Stimulated activated CD4-positive, alpha-beta T cell treated with anti-CD3 and anti-CD28 coated beads, Interleukin-15, amount 100 ng/mL, for 24 hours (primary cell): ENCODE measurements at places on chromosomes 12 and 14.

DNA sequence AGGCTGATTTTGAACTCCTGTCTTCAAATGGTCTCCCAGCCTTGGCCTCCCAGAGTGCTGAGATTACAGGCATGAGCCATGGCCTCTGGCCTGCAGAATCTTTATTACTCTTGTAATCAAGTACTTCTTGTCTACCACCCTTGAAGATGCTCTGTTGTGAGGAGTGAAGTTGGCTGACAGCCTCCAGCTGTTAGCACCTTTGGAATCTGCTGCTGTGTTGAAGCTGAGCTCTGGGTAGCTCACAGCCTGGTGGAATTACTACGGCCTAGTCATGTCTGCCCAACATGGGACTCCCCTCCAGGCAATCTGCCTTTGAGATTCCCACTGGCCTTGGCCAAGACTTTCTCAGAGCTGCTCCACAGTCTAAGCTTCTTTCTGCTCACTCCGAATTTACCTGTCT lies 5.8 kb upstream of the C12orf75 start:
- no peak for DNase-seq

DNA sequence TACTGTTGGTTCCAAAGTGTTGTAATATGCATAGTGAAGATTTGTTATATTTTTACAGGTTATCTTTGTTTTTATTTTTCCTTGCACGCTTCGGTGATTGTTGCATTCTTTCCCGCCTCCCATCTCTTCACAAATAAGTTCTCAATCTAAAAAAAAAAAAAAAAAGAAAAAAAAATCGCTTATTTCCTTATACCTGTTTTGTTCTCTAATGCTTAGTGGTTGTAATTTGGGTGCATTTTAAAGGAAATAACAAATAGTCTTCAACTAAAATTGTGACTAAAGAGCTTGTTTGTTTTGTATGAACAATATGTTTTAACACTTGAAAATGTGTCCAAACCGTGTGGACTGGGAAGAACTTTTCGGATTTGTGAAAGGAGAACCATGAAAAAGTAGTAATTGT lies 1.5 kb downstream of the CAND1 start:
- no peak for DNase-seq

- DNase-seq = no peak
Observed at GRCh38 chr12:54879150-54879549, 24.8 kb downstream of the MUCL1 start.

DNA sequence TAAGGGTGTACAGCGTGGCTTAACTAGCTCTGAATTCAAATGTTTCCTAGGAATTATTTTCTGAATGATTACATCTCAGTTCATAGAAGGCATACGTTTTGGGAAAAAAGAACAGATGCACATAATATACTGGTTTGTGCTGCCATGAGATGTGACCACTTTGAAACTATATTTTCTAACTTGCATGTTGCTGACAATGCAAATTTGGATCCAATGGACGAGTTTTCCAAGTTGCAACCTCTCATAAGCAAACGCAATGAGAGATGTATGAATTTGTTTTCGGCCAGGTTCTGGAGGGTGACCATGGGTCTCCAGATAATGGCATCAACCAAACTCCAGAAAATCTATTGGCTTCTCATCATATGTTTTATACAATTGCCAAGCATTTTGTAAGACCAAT lies 1445.4 kb downstream of the AACS start:
- no peak for DNase-seq

GRCh38 chr12:120598674-120599463 lies 17.7 kb upstream of the POP5 start:
- DNase-seq = no peak

DNA sequence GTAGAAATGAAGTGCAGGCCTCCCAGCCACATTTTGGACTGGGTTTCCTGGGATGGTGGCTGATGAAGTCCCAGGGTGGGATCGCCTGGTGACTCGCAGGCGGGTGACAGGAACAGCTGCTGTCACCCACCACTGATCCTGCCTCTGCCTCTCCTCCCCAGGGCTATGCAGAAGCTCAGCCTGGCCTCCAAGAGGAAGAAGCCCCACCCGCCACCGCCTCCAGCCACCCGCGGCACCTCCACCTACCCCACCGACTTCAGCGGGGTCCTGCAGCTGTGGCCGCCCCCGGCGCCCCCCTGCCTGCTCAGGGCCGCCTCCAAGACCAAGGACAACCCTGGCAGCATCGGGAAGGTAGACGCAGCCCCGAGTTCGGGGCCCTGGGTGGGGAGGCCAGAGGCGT lies 28.3 kb downstream of the KIF26A start:
- no peak for DNase-seq

DNA sequence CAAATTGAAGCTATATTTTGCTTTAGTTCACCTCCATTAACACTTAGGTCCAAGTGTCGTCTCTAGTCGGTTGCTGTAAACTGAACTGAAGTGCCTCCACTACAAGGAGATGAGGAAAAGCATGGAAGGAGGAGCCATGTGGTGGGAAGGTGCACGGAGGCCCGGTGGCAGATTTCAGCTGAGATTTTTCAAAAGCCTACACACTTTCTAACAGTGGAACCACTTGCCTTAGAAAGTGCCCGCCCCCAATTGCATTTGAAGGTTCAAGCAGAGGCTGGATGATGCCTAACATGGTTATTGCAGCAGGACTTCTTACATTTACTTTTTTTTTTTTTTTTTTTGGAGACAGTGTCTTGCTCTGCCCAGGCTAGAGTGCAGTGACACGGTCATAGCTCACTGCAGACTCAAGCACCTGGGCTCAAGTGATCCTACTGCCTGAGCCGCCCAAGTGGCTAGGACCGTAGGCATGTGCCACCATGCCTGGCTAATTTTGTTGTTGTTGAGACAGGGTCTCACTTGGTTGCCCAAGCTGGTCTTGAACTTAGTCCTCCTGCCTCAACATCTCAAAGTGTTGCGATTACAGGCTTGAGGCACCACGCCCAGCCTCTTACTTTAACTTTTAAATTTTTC lies 27.6 kb downstream of the EML1 start:
- no peak for DNase-seq

DNA sequence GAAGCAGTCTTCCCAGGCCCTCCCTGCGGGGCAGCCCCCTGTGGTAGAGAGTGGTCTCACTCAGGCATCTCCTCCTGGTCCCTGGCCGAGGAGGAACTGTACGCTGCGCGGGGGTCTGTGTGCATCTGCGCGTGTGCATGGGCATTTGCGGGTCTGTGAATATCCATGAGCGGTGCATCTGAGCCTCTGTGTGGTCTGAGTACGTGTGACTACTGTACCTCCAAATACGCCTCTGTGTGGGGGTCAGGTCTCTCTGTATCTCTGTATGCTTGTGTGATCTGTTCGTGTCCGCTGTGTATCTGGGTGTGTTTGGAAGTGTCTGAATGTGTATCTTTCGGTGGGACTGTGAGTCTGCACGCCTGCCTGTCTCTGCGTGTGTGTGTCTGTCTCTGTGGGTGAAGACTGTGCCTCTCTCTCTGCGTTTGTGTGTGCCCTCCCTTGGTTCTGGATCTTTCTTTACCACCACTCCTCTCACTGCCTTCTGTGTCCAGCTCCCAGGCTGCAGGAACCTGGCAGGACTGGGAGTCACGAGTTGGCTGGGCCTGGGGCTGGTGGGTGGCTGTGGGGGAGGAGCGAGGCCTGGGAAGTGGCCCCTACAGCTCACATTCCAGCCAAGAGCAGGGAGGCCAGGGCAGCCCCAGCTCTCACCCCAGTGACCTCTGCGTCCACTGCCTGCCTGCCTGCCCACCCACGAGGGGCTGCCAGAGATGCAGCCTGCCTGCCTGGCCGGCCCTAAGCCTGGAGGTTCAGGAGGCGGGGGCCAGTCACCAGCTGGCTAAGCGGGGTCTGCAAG lies 1.1 kb upstream of the PGF start:
- no peak for DNase-seq

DNA sequence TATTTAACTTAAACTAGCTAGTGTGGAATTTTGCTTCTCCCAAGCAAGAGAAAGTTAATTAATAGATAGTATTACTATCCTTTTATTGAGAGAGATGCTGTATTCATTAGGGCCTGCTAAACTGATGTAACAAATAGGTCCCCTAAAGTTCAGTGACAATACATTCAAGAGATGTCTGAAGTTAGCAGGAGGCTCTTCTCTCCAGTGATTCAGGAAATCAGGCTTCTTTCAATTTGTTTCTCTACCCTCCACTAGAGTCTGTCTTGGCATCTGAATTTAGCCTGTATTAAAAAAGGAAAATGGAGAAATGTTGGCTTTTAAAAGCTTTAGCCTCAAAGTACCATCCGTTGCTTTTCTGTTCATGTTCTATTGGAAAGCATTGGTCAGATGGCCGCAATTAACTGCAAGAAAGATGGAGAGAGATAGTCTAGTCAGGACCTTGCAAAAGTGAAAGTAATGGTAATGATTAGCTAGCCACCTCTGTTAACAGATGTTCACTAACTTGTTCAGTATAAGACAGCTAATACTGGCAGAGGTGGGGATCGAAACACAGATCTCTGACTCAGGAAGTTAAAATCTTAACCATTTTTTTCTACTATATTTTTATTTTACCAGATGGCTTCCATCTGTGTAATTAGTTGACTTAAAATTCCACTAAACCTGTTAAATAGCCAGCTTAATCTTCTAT lies 786.8 kb downstream of the TMTC2 start:
- no peak for DNase-seq

- DNase-seq = no peak
Observed at GRCh38 chr14:76348898-76349297, 27.0 kb upstream of the ESRRB start.
